ENCODE measurements at places on chromosomes 1 and 21. TPM values are rescaled to one million over a fixed set of nuclear protein-coding genes. Genes with fewer than 3 reads are reported as not detected.

RAB7B gene
- total RNA-seq: 1.8 TPM

FMO2 gene
- not detected for total RNA-seq

MYOCOS gene
- total RNA-seq: not detected

VCAM1 gene
- 0.05 TPM for total RNA-seq

CYP4X1 gene
- 0.03 TPM for total RNA-seq

PRAMEF12 gene
- total RNA-seq: not detected

OR2M3 gene
- not detected for total RNA-seq

TFF1 gene
- 31.5 TPM for total RNA-seq

IGSF3 gene
- total RNA-seq: 26.5 TPM

DPT gene
- total RNA-seq: not detected

TNFSF4 gene
- total RNA-seq: 0.04 TPM

MROH7 gene
- total RNA-seq: not detected

TPTE gene
- total RNA-seq: not detected

IL10 gene
- total RNA-seq: not detected

GIPC2 gene
- total RNA-seq: not detected

AGPAT3 gene
- 22.0 TPM for total RNA-seq

FAM177B gene
- not detected for total RNA-seq

S100A11 gene
- 1,755 TPM for total RNA-seq

FAM151A gene
- not detected for total RNA-seq

RBP7 gene
- 4.9 TPM for total RNA-seq

GUCA2A gene
- total RNA-seq: not detected

IPO9 gene
- 53.2 TPM for total RNA-seq

ANGPTL3 gene
- total RNA-seq: not detected

HMGCS2 gene
- not detected for total RNA-seq

LRRC53 gene
- not detected for total RNA-seq

RCC1 gene
- 79.6 TPM for total RNA-seq

S100A7 gene
- total RNA-seq: not detected

GREM2 gene
- total RNA-seq: 0.38 TPM

THAP3 gene
- total RNA-seq: 14.5 TPM

PAX7 gene
- total RNA-seq: 0.50 TPM

Measured in A549 treated with DMSO at 1 μM for 4 hours (cell line).